ENCODE measurements at places on chromosomes 11 and 22.

GRCh38 chr11:78331711-78332110, 85.9 kb downstream of the GAB2 start:
- no peak for DNase-seq

- DNase-seq, result no peak
These were observed 20.9 kb downstream of the INCENP start for GRCh38 chr11:62144641-62145255.

DNA sequence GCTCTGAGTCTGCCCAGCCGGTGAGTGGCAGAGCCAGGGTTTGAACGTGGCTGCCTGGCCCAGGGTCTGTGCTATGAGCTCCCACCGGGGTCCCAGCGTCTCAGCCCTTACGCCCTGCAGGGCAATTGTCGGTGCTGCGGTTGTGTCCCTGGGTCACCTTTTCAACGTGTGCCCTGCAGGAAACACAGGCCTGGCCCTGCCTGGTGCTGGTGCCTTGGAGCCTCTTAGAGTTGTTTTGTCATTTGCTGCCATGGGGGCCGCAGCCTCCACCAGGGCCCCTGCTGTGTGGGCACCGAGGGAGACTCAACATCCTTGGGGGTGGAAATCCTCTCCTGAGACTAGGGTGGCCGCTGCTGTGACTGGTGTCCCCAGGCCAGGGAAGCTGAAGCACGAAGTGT, 50.6 kb upstream of the SLC22A12 start:
- no peak for DNase-seq

- no peak for DNase-seq
These were observed 36.6 kb upstream of the PARVG start for GRCh38 chr22:44144046-44144569.

GRCh38 chr11:17459236-17459896, 17.3 kb downstream of the ABCC8 start:
- DNase-seq, result no peak

GRCh38 chr22:31098632-31099110, 8.7 kb downstream of the SELENOM start:
- DNase-seq, result no peak

- DNase-seq, result no peak
These were observed 6.6 kb upstream of the SNX32 start for GRCh38 chr11:65826984-65827735.

DNA sequence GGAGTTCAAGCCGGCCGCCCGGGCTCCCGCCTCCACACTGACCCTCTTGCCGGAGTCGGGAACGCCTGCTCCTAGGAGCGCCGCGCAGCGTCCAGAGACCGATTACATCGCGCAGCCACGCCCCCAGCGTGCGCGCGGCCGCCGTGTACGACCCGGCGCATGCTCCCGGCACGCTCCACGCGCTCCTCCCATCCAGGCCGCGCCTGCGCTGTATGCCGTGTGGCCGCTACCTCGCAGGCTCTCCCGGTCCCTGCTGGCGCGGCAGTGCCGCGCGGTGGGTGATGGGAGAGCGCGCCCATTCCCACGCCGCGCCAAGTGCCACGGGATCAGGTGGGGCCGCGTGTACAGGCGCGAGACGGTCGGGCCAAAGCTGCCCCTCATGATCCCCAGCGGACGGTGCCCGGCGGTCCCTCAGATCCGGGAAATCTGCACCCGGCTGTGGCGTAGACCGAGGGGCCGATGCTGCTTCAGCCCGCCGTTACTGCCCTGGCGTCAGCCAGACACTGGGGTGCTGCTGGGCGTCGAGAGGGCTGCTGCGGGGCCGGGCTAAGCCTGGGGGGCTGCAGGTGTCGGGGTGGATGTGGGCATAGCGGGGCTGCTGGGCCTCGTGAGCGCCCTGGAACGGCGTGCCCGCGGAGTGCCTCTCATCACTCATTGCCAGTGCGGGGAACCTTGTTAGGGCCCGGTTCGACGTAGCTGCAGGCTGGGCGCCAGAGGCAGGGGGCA, at the start of the genes GNB1L and RTL10:
Gene GNB1L (minus strand): TSS at position 97 of the 726 bp plus-strand sequence. CDS start 33,519 bp downstream, outside the sequence.
Gene RTL10 (minus strand): TSS at position 97 of the 726 bp plus-strand sequence. CDS start 2,613 bp downstream, outside the sequence.
- peak; percentile 98 for DNase-seq

DNA sequence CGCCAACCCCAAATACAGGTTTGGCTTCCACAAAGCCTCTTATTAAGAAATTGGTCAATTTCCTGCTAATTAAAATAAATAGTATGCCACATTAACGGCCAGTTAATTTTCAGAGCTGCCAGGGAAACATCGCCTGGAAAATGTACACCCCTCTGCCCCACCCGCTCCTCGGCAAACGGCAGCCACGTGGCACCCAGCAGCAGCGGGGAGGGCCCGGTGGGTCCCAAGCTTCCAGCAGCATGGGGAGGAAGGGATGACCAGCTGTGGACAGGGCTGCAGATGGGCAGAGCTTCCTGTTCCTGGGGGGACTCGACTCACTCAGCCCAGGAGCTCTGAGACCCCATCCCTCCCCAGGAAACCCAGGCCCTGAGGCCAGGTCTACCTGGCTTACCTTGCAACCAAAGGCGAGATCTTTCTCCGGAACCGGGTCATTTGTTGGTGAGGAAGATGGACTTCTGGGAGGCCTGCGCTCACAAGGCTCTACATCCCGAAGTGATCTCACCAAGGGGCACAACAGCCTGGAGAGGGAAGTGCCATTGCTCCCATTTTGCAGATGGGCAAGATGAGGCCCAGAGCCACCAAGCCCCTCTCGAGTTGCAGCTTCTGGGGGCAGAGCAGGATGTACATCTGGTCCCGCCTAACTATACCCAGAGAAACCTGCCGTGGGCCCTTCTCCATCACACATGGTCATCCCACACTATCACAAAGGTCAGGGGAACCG, 68.3 kb downstream of the IGLL1 start:
- no peak for DNase-seq

- DNase-seq, result no peak
These were observed 43.9 kb downstream of the RELT start for GRCh38 chr11:73420136-73420535.

DNA sequence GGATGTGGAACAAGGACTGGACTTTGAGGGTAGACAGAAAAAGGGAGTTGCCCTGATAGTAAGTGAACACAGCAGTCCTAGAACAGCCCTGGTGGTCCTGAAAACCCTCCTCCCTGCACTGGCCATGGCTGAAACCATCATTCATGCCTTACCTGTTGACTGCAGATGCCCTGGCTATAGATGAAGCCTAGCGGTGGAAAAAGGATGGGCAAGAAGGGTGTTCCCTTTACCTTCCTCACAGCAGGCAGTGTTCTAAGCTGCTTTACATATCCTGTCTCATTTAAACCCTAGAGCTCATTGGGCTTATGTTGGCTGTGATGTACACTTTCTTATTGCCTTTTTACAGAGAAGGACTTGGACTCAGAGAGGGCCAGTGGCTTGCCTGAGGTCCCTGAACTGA, 133.6 kb downstream of the C11orf91 start:
- no peak for DNase-seq

DNA sequence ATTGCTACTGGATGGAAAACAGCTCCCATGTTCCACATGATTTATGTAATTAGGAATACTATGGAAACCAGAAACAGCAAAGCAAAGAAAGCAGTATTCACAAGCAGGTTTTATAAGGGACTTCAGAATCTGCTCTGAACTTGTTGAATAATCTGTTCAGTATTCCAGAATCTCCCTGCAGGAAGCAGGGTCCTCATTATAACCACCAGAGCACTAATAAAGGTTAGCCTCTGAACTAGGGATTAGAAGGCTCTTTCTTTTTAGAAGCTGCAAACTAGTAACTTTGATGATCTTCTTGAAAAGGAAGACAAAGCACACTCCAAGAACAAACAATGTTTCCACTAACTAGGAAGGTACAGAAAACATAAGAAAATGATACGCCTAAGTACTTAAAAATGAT, 125.8 kb downstream of the DCDC1 start:
- DNase-seq, result no peak

- DNase-seq, result peak; percentile 94
These were observed 26.4 kb downstream of the YWHAH start for GRCh38 chr22:31970490-31971444.

DNA sequence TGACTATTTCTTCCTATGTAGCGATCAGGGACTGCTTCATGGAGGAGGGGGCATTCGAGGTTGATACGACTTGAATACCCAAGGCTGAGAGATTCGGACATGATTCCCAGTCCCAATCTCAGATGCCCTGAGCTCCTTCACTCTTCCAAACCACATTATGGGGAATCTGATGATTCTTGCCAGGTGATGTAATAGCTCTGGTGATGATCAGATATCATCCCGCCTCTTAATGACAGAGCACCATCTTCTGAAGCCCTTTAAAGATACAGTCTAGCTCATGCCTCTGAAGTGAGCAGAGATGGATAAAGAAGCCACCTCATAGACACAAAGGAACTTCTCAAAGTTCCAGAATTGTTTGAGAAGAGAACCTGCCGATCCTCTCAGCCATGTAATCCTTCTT, 8.9 kb upstream of the CLMP start:
- no peak for DNase-seq

DNA sequence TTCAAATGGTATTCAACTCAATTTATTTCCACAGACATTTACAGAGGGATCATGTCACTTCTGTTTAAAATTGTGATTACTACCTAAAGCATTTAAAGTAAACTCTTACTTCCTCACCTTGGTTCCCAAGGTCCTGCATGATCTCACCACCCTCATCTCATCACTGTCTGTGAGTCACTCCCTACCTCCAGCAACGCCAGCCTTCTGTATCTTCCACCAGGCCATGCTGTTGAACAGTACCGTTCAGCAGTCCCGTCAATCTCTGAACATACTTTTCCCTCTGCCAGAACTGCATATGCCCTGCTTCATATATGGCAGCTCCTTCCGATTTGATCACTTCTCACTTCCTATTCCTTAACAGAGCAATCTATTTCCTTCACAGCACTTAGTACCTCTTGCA, 2.0 kb downstream of the FBXO3 start:
- DNase-seq, result no peak

DNA sequence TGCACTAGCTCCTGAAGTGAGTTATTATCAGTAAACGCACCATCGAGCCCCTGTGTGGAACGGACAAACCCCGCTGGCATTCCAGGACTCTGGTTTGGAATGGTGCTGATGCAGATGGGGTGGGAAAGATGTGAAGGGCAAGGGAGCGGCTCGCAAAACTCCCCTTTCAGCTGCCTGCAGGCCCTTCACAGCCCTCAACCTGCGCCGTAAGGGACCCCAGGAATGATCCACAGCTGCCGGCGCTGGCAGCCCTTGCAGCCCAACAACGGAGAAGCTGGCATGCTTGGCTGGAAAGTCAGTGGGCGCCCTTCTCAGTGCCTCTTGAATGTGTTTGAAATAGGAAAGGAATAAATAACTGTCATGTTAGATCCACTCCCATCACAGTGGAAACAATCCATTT, 1445.5 kb downstream of the BRD1 start:
- DNase-seq, result no peak

- DNase-seq, result no peak
These were observed 353.2 kb downstream of the ETS1 start for GRCh38 chr11:128234143-128234542.

GRCh38 chr11:110762590-110762989, 50.4 kb upstream of the ARHGAP20 start:
- no peak for DNase-seq

DNA sequence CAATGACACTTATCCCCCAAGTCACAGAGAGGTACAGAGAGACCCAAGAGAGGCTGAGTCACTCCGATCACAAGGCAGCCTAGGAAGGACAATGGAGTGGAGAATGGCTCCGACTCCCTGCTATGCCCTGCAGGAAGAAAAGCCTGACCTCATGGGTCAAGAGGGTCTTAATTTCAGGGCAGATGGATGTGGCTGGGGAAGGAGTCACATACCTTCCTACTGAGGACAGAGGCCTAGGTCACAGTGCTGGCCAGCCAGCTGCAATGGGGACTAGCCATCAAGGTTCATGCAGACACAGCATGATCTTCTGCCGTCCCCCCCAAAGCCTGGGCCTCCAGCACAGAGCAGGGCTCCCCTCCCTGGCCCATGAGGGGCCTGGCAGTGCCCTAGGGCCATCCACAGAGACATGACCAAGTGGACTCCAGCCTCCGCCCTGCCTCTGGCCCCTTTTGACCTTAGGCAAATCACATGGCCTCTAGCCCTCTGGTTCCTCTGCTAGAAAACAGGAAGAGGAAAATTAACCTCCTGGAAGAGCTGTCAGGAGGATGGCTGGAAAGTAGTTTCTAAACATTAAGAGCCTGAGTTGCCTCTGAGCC, 1.8 kb downstream of the ARRB1 start:
- DNase-seq, result no peak

DNA sequence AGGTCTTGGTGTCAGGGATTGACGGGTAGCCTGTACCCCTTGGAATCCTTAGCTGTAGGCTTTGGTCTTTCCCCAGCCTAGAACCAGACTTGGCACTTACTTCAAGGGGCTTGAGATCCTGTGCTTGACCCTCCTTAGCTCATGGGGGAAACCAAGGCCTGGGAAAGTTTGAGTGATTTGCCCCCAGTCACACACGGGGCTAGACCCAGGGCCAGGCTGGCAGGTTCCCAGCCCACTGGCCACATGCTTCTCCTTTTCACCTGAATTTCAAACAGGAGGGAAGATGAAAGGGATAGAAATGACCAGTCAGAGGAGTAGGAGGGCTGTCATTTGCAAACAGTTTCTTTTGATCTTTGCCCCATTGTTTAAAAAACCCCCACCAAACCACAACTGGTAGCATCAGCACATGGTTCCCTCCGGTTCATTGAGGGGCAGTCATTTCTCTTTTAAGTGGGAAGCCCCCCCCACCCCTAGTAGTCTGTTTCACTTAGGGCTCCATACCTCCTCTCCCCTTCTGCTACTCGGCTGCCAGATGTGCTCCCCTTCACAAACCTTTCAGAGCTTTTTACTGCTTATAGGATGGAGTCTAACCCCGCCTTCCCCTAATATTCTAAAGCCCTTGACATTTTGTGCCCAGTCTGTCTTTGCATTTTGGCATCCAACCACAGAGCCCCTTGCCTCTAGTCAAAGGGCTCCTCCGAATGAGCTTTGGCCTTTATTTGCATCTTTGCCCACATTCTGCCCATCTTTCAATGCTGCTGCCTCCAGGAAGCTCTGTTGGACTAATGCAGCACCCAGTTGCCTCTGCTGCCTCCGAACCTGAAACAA, 37.6 kb downstream of the ZNRF3 start:
- no peak for DNase-seq

- no peak for DNase-seq
These were observed 31.7 kb downstream of the PAX6 start for GRCh38 chr11:31779374-31779791.

DNA sequence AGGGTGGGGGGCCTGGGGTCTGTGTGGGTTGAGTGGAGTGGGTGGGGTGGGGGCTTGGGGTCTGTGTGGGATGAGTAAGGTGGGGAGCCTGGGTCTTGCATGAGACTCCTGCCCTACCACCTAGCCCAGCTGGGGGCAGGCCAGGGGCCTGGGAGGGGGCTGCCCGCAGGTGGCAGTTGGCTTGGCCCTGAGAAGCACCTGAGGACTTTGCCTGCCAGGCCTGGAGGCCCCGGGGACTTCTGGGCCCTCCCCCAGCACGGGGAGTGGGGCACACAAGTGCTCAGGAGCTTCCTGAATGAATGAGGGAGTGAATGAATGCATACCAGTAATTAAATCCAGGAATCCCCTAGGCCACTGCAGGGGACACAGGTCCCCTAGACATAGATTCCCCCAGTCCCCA, 6.6 kb downstream of the PHLDA2 start:
- no peak for DNase-seq

GRCh38 chr22:44012162-44012561, 11.9 kb upstream of the PARVB start:
- no peak for DNase-seq

Measured in stimulated activated CD8-positive, alpha-beta memory T cell treated with anti-CD3 and anti-CD28 coated beads, Interleukin-15, amount 100 ng/mL, for 24 hours (primary cell).